ENCODE measurements at places on chromosomes 7 and 10.

DNA sequence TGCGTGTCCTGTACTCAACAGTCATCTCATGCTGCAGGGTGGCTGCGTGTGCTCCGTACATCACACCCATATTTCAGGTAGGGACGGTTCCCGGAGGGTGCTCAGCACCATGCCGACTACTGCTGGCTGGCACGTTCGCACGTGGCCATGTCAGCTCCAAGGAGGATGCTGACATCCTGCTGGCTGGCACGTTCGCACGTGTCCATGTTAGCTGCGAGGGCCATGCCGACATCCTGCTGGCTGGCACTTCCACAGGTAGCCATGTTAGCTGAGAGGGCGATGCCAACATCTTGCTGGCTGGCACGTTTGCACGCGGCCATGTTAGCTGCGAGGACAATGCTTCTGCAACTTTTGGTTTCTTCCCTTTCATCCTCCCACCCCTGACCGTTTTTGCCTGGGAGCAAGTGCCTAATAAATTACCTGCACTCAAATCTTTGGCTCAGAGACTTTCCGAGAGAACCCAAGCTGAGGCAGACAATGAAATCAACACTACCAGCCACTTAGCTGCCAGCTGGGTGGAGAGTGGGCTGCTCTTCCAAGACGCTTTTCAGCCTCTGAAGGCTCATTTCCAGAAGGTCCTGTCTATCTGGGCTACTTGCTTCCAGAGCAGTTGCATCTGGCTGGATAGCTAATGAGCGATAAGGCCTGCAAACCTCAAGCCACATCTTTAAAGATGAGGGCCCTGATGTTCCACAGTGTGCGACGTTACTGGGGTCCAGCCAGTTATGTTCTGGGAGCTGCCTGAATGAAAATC, 104.6 kb downstream of the WDR37 start:
- DNase-seq: no peak

DNA sequence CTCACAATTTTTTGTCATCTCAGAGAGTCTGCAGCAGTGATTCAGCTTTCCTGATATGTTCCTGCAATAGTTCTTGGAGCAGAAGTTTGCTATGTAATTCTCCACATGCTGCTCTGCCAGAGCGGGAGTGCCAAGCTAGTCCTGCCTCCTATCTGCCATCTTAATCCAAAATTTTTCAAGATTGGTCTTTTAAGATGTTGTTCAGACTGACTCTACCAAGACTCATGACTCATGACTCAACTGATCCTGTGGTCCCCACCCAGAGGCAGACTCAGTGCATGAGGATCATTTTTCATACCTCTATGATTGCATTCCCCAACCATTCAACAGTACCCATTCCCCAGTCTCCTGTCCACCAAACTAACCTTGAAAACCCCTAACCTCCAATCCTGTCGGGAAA, 470.8 kb downstream of the INHBA start:
- no peak for DNase-seq

- no peak for DNase-seq
Observed at GRCh38 chr10:78354101-78354500, 320.4 kb downstream of the RPS24 start.

DNA sequence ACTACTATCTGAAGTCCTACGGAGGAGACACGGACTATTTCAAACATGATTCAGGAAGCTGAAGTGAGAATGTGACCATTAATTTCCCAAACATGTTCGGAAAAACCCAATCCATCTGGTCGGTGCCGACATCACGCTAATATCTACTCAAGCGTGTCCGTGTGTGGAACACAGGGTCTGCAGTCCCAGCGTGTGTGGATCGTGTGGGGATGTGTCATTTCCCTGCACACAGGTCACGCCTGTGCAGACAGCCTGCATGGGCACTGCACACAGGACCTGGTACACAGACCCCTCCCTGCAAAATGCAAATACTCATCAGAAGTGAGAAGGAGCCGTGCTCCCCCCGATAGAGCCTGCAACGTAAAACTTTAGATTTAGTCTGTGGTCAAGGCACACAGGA, 57.8 kb downstream of the CARD11 start:
- DNase-seq: no peak

- no peak for DNase-seq
Observed at GRCh38 chr10:17749890-17750289, 2.1 kb upstream of the TMEM236 start.

GRCh38 chr10:132612571-132613504, 75.3 kb downstream of the INPP5A start:
- DNase-seq: no peak

DNA sequence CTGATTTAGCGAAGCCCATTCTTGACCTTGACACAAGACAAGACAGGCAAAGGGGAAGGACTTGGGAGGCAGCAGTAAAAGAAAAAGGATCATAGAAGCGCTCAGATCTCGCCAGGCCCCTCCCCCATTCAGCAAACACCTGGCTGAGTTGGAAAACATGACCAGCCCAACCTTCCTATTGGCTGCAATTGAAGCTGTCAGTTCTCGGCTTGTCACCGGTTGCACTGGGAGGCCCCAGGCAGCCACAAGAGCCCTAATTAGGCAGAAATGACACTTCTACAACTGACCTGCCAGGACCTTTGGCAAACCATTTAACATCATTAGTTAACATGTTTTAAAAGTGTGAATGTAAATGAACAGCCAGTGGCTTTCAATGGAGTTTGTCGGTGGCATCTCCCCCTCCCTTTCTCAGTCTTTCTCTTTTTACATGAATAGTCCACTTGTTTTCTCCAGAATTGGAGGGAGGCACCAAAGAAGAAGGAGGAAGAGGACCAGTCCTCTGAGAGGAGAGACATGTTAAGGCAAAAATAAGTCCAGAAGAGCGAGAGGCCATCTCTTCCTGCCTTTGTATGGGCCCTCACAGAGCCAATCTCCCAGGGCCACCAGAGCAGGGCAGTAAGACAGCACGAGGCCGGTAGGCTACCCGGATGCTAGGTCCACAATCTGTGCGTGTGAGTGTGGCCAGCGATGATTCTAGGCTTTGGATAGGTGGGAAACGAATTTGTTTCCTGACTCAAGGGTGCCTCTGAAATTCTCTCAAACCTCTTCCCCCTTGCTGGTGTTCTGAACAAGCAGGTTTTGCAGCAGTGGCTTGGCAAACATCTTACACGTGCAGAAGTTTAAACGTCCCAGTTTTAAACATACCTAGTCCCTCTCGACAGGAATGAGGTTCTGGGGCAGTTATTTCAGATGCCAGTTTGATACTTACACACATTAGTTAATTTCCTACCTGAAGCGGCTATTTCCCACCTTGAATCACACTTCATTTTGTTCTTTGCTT, 15.0 kb upstream of the ENO4 start:
- no peak for DNase-seq

- no peak for DNase-seq
Observed at GRCh38 chr7:47709051-47709450, 127.1 kb upstream of the TNS3 start.

- DNase-seq: no peak
Observed at GRCh38 chr10:46080886-46081285, 34.8 kb upstream of the MSMB start.

GRCh38 chr10:13671904-13672303, 85.1 kb downstream of the PRPF18 start:
- no peak for DNase-seq

GRCh38 chr7:155780884-155781283, 31.4 kb downstream of the SHH start:
- no peak for DNase-seq

DNA sequence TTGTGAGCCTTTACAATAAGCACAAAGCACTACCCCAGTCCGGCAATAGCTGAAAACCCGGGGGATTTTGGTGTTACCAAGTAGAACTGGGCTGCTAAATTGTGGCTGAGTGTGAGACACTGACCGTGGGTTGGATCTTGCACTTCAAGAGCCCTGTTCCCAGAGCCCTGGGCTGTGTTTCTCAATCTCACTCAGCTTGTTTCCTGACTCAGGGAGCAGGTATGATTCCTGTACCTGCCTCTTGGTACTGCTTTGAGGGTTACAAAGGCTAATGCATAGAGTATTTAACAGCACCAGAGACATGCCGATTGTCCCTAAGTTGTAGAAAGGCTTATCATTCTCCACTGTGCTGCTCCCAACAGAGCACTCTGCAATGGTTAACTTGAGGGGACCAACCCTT, 134.6 kb downstream of the TEX36 start:
- no peak for DNase-seq

GRCh38 chr10:811379-812175, 119.9 kb downstream of the LARP4B start:
- no peak for DNase-seq

GRCh38 chr7:3412871-3413270, 111.8 kb downstream of the SDK1 start:
- DNase-seq: no peak

DNA sequence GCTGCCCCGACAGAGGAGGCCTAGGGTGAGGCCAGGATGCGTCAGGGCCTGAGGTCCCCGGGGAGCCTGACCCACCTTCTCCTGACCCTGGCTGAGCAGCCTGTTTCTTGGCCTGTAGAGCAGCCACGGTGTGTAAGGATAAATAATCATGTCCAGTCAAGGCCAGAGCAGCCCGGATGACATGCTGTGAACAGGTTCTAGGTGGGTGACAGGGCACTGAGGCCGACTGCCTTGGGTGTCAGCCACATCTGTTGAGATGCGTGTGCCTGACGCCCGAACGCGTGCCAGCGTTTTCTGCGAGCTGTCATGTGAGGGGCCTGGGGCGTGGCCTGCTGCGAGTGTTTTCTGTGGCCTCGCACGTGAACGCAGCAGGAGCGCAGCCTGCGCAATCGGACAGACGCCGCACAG, 118.3 kb downstream of the FAM53B start:
- DNase-seq: no peak

DNA sequence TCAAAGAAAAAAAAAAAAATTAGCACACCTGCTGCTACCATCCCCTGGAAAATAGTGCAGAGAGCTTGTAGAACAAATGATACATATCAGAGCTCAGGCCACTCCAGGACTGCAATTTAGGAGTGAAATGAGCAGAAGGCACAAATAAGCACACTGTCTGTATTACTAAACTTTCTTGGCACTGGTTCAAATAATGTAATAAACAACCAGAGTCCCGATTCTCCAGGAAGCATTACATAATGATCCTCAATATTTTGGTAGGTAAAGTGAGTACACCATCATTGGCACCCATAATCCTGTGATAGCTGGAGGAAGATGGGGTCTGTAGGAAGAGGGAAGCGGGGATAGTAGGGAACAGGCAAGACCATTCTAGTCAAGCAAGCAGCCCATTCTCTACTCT, 74.3 kb downstream of the SVOPL start:
- no peak for DNase-seq

DNA sequence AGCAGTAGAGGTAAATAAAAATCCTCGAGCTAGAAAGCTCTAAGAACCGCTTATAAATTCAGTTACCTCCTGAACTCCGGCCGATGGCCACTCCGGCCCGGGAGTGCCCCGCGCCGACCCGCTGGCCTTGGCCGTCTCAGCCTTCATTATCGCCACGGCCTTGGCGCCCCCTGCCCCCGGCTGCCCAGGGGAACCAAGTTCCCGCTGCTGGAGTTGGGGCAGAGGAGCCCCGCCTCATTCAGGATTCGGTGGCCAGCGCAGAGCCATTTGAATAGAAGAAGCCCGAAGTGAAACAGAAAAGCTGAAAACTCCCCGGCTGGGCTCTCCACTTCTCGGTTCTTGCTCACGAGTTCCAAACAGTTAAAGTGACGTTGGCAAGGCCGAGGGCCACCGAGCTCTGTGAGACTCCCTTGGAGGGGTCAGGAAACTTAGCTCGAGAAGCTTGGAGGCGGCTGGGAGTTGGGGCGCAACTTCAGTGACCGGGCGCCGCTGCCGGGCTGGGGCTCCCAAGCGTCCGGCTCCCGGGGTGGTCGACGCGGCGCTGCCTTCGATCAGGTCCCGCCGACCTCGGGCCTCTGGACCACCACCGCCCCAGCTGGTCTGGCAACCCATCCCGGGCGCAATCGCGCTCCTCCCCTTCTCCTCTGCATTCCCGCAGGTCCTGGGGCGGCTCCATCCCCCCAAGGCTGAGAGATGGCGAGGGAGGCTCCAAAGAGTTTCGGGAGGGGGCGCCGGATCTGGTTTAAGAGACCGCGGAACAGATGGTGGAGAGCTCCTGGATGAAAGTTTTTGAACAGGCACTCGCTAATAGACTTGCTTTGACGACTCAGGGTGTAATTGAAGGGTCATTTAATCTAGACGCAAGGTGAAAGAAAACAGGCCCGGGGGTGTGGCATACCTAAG, 5.8 kb upstream of the FEZF1 start:
- no peak for DNase-seq

- no peak for DNase-seq
Observed at GRCh38 chr7:87038993-87039690, 20.3 kb downstream of the ELAPOR2 start.

DNA sequence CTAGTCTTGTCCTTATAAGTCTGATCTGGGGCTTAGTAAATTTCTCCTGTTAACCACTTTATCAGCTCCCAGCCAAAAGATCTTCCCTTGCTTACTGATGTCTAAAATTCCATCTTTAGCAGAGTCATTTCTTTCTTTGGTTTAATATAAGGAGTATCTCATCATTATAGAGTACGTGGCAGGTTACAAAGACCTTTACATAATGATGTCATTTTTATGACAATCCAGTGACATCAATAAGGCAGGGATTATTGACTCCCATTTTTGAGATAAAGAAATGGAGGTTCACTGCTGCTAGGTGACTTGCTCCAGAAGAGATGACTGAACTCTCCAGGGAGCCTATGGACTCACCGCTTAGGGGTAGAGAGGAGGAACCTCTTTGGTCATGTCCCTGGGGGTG, 8.1 kb upstream of the IFRD1 start:
- DNase-seq: no peak

- no peak for DNase-seq
Observed at GRCh38 chr10:30000802-30001571, 58.4 kb downstream of the JCAD start.

GRCh38 chr7:48144291-48144768, 26.9 kb upstream of the ABCA13 start:
- DNase-seq: no peak

DNA sequence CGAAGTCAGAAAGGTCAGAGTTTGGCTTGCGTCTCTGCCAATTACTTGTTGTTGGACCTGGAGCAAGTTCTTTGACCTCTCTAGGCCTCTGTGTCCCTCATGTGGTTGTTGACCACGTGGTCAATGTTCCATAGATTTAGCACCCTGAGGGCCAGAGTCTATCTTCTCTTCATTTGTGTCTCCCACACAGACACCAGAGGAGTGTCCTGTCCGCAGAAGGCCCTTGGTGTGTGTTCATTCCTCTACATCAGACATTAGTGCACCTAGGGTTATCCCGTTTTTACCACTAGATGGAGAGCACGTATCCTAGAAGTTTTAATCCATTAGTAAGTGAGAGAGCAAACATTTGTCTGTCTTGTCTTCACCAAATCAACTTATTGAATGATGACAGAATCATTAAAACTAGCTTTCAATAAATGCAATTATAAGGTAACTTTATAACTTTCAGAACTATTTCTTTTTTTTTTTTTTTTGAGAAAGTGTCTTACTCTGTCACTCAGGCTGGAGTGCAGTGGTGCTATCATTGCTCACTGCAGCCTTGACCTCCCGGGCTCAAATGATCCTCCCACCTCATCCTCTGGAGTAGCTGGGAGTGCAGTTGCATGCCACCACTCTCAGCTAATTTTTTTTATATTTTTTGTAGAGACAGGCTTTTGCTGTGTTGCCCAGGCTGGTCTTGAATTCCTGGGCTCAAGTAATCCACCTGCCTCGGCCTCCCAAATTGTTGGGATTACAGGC, 122.5 kb upstream of the ANKRD1 start:
- DNase-seq: no peak

GRCh38 chr7:155188357-155188756, 109.3 kb upstream of the INSIG1 start:
- no peak for DNase-seq

GRCh38 chr10:69640196-69640980, 10.3 kb downstream of the FAM241B start:
- DNase-seq: no peak

GRCh38 chr7:126689037-126689436, 563.7 kb downstream of the GRM8 start:
- DNase-seq: no peak

GRCh38 chr7:79272938-79273337, 180.5 kb downstream of the MAGI2 start:
- no peak for DNase-seq

Measured in stimulated activated CD4-positive, alpha-beta T cell treated with anti-CD3 and anti-CD28 coated beads, Interleukin-15, amount 100 ng/mL, for 1 hour (primary cell).